Activated T-helper 1 cell treated with anti-CD3 and anti-CD28 coated beads, Interleukin-12 subunit alpha, Interleukin-12 subunit beta, Interleukin-2, Interleukin-4 antibody, amounts not matched to agents 30 ng/mL and 10 ng/mL and 1 ng/mL, durations not matched to agents 14 hours and 24 hours and 36 hours (primary cell): ENCODE measurements at places on chromosomes 5 and 9. TPM values are rescaled to one million over a fixed set of nuclear protein-coding genes. Genes with fewer than 3 reads are reported as not detected.

DNA sequence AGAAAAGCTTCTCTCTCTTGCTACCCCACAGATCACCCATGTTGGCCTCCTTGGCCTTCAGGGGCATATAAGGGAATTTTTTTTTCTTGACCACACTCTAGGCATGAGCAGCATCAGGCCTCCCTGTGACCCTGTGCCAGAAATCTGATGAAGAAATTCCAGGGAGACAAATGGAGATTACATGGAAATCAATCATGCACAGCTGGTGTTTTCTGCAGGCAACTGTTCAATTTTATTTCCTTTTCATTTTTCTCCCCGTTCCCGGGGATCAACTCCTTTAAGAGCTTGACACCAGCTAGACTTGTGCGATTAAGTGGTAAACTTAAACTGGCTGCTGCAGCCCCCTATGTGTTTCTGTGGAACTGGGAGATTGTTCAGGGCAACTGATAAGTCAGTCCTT is 59.3 kb downstream of the GALNT10 start:
- H3K4me3 ChIP-seq, result no peak overlapping the region
- H3K27ac ChIP-seq, result no peak overlapping the region
- peaks cover 31% of the 10 kb centered on the region for H3K4me1 ChIP-seq
- DNase-seq, result no peak
- H3K36me3 ChIP-seq, result peaks cover 26% of the 10 kb centered on the region
- H3K27me3 ChIP-seq, result no peaks in the 10 kb centered on the region

- no peak overlapping the region for H3K27ac ChIP-seq
- no peak for DNase-seq
- no peaks in the 10 kb centered on the region for H3K4me1 ChIP-seq
- H3K36me3 ChIP-seq, result no peaks in the 10 kb centered on the region
Measured at GRCh38 chr9:113999256-114000062, 78.6 kb downstream of the AMBP start.

DNA sequence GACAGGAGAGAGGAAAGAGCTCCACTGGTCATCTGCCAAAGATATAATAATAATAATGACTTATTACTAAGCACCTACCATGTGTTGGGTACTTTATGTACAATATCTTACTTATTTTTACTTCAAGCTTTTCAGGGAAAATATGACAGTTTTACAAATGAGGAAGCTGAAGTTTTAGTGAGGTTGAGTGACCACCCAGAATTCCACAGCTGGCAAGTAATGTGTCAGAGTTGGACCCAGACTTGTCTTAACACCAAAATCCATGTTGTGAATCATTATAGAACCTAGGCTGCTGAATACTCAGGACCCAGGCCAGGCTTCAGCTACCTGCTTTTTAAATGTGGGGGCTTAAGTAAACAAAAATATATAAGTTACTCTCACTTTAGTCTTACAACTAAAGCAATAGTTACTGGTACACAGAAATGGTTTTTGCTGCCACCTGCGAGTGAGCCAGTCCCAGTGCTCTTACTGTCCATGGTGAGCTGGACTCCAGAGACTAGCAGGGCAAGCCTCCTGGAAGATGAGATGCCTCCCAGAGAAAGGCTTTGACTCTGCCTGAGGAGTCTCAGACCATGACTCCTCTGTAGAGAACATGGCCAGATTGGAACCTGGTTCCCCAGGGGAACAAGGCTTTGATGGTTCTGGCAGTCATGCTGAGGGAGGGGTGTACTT is 29.9 kb downstream of the RUSC2 start:
- no peaks in the 10 kb centered on the region for H3K4me1 ChIP-seq
- no peaks in the 10 kb centered on the region for H3K36me3 ChIP-seq
- no peak overlapping the region for H3K4me3 ChIP-seq
- H3K27me3 ChIP-seq, result no peaks in the 10 kb centered on the region
- DNase-seq, result no peak

- no peak overlapping the region for H3K4me3 ChIP-seq
- no peaks in the 10 kb centered on the region for H3K4me1 ChIP-seq
- no peak overlapping the region for H3K27ac ChIP-seq
- H3K27me3 ChIP-seq, result no peaks in the 10 kb centered on the region
- no peak for DNase-seq
Measured at GRCh38 chr9:3969590-3970260, 330.1 kb downstream of the GLIS3 start.

Gene IQGAP2
- 43.5 and 45.4 TPM in 2 replicates for total RNA-seq

- H3K27me3 ChIP-seq, result no peaks in the 10 kb centered on the region
- H3K36me3 ChIP-seq, result no peaks in the 10 kb centered on the region
- no peaks in the 10 kb centered on the region for H3K4me1 ChIP-seq
- H3K4me3 ChIP-seq, result no peak overlapping the region
- no peak for DNase-seq
Measured at GRCh38 chr5:22557251-22557650, 295.9 kb downstream of the CDH12 start.

DNA sequence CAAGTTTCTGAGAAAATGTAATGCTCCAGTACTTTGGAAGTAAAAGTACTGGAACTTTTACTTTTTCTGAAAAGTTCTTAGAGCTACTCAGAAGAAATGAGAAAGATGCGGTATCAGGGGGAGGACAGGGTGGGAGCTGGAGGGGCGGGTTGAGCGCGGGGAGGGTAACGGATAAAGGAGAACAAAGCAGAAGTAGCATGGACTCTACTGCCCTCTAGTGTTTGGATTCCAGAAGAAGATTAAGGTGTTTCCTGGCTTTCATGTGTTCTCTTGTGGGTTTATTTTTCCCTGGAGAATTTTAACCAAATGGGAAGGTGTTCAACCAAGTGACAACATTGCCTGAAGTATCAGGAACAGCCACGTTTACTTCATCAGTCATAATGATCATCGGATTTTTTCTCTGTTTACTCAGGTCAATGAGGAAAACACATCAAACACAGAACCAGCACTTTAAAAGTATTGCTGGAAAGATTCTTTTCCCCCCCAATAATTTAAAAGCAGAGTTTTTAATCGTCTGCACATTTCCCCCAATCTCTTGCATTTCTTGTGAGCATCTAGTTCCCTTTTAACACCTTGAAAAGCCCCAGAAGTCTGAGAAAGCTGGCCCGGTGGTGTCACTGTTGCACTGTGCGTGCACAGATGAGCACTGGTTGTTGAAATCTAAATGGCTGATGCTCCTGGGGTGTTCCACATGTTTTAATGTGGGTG is 190.6 kb downstream of the MPDZ start:
- H3K36me3 ChIP-seq, result no peaks in the 10 kb centered on the region
- no peaks in the 10 kb centered on the region for H3K27me3 ChIP-seq
- no peak overlapping the region for H3K27ac ChIP-seq

GRCh38 chr9:83012922-83013838 is 49.8 kb downstream of the RASEF start:
- no peaks in the 10 kb centered on the region for H3K36me3 ChIP-seq
- peaks cover 6% of the 10 kb centered on the region for H3K4me1 ChIP-seq
- DNase-seq, result no peak
- H3K27ac ChIP-seq, result no peak overlapping the region
- no peak overlapping the region for H3K4me3 ChIP-seq

GRCh38 chr5:7762267-7762666 is 88.7 kb downstream of the CFAP90 start:
- H3K4me1 ChIP-seq, result no peaks in the 10 kb centered on the region
- no peaks in the 10 kb centered on the region for H3K27me3 ChIP-seq
- no peak overlapping the region for H3K27ac ChIP-seq
- no peaks in the 10 kb centered on the region for H3K36me3 ChIP-seq
- DNase-seq, result no peak

GRCh38 chr5:39175273-39175955 is 43.9 kb downstream of the FYB1 start:
- peaks cover 43% of the 10 kb centered on the region for H3K36me3 ChIP-seq
- DNase-seq, result no peak
- H3K27ac ChIP-seq, result peak overlapping the region; percentile 77
- no peaks in the 10 kb centered on the region for H3K27me3 ChIP-seq
